ENCODE measurements at places on chromosomes 7 and 10.

DNA sequence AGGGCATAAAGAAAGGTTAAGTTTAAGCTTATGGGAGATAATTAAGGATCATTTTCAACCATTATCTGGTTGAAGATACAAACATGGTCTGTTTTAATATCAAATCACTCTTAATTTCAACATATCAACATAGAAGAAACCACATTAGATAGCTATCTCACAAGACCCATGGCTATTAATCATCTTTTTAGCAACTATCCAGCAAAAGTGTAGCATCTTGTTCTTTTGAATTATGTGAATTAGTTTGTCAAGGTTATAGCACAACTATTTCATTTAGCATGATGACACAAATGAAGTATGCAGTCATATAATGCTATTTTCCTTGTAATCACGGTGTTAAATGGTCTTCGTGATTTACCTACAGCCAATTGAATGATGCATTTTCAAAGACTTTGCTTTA is 58.9 kb upstream of the PPP1R9A start:
- DNase-seq = no peak

- DNase-seq = no peak
These were observed 152.8 kb upstream of the LRRN3 start for GRCh38 chr7:110938165-110938564.

DNA sequence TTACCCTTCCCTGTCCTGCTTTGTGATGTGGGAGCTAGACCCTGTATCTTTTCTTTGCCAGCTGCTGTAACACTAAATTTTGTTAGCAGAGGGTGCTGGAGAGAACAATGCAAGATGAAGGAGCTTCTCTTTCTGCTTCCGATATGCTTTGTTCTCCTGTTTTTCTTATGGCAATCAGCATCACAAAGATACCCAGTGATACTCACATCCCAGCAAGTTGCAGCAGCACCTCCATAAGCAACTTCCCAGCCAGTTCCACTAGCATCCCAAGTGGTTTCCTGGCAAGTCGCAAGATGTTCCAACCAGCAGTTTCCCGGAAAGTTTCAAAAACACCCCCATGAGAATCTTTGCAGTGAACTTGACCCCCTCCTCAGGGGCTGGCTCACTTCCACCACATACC is 148.6 kb downstream of the IMMP2L start:
- no peak for DNase-seq

GRCh38 chr10:72323771-72324191 is 30.9 kb downstream of the DNAJB12 start:
- DNase-seq = no peak

- DNase-seq = no peak
These were observed 4.0 kb downstream of the PNLIPRP3 start for GRCh38 chr10:116431598-116431997.

GRCh38 chr10:15642095-15642494 is 77.6 kb downstream of the ITGA8 start:
- peak; percentile 83 for DNase-seq

DNA sequence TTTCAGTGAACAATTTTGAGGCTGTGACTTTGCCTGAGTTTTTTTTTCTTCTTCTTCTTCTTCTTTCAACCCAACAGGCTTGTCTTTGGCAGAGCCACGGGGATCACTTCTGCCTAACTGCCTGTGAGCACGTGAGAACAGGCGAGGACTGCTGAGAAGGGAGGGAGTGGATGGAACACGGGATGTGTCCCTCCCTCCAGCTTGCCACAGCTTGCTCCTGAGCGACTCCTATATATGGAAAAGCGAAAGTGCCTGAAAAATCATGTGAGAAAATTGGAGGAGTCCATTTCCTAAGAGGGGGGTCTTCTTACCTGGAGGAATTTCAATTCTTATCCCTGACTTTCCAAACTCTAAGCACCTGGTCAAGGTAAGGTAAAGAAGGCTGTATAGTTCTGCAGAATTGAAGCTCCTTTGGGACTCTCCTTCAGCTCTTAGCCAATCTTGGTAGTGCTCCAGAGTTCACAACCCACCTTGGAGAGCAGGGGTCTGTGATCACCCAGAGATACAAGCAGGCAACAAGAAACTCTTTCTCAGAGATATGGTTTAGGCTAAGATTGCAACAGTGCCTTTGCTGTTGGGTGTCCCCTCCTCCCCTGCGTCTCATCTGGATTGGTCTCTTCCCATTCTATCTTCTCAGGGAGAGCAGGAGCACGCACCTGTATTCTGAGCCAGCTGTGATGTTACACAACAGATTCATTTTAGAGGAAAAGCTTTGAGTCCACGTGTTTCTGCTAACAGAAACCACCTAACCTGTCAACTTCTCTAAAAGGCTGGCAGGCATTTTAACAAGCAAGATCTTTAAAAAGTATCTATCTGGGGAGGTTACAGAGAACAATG is at the start of gene MAT1A:
TSS of gene MAT1A (minus strand) at position 208 of the 837 bp plus-strand sequence. CDS start 235 bp downstream, outside the sequence.
- peak; percentile 17 for DNase-seq

DNA sequence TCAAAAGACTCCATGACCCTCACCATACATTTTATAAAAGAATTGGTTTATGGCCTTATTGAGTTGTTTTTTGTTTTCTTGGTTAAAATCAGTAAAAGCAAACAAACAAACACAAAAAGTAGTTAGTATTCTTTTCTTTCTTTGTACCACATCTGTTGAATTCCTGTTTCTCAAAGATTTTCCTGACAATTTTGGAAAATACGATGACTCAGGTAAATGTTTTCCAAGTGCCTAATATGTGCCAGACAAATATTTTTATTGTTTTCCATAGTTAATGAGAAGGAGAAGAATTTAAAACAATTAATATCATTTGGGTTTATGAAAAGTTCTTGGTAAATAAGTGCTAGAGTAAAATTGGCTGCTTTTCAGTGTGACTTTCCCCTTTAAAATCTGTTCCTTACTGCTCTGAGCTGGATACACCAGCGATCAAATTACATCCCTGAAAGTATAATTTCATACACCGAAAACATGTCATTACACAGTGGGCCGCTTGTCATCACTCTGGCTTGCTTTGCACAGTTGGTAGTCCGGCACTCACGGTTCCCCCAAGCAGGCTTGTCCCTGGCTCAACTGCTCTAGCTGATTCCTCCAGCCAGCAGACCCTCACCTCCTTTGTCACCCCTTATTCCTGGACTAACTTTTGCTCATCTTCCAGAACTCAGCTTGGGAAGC is 80.5 kb downstream of the TBXAS1 start:
- peak; percentile 38 for DNase-seq

DNA sequence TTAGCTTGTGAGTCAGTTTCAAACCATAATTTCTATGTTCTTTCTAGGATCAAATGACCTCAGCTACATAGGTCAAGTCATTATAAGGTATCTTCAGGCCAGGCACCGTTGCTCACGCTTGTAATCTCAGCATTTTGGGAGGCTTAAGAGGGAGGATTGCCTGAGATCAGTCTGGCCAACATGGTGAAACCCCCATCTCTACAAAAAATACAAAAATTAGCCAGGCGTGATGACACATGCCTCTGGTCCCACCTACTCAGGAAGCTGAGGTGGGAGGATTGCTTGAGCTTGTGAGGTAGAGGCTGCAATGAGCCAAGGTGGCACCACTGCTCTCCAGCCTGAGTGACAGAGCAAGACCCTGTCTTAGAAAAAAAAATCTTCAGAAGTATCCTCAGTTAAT is 362.3 kb downstream of the GATA3 start:
- no peak for DNase-seq

DNA sequence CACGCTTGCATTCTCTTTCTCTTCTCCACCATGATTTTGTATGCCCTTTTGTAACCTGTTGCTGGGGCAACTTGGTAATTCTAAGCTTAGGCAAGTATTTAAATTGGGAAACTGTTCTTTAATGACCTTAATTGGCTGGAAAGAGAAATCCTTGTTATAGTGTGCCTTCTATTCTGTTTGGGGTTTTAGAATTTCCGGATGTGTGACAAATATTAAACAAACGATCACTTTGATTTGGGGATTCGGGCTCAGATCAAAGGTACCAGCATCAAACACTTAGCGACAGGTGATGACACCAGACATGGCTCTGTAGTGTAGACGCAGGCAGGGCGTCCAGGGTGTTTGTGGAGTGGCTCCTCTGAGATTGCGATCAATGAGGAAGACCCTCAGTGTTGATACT is 55.0 kb downstream of the RAB11FIP2 start:
- no peak for DNase-seq

GRCh38 chr10:64209561-64209960 is 688.4 kb downstream of the REEP3 start:
- DNase-seq = peak; percentile 2

All from EH (cell line).